ENCODE measurements at places on chromosomes 6 and 20.

GRCh38 chr20:8812817-8813216 lies 256.1 kb upstream of the PLCB4 start:
- no peak for DNase-seq

GRCh38 chr6:142395266-142395665 lies 93.5 kb downstream of the ADGRG6 start:
- no peak for DNase-seq

GRCh38 chr20:61917474-61918145 lies 148.1 kb downstream of the TAF4 start:
- no peak for DNase-seq

DNA sequence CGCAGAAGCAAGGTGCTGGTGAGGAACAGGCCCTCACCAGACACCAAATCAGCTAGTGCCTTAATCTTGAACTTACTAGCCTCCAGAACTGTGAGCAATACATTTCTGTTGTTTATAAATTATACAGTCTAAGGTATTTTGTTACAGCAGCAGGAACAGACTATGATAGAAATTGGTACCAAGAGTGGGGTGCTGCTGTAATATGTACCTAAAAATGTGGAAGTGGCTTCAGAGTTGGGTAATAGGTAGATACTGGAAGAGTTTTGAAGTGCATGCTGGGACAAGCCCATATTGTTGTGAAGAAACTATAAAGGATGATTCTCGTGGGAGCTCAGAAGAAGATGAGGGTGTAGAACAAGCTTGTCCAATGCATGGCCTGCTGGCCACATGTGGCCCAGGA lies 866.8 kb downstream of the C6orf118 start:
- no peak for DNase-seq

DNA sequence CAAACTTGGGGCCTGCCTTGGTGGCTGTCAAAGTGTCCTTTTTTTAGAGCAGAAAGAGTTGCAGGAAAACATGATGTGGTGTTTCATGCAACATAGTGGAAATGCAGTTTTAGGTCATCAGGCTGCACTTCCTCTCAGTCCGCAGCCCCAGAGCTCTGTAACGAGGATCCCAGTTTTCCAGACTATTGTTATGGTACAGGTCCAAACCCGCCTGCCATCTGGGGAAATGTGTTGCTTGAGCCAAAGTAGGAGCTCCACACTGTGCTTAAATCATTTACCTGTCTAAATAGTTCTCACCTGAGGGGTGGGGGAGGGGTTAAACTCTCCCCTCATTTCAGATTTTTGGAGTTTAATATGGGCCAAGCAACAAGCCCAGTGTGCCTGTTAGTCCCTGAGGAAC lies 59.8 kb downstream of the GOPC start:
- no peak for DNase-seq

DNA sequence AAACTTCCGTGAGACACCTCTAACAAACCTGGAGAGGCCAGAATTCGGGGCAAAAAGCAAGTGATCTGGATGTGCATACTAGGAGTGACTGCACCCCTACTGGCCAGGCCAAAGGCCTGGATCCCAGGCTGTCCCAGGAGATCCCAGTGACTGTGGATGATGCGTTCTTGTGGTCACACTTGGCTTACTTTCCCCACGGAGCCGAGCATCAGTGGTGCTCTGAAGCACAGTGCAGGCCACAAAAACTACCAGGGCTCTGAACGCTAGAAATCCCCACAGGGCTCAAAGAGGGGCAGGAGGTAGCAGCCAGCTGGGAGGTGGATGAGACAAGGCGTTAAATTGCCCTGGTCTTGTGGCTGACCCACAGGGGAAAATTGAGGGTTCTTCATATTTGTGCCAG lies 7.1 kb downstream of the TRIM26 start:
- DNase-seq, result no peak

DNA sequence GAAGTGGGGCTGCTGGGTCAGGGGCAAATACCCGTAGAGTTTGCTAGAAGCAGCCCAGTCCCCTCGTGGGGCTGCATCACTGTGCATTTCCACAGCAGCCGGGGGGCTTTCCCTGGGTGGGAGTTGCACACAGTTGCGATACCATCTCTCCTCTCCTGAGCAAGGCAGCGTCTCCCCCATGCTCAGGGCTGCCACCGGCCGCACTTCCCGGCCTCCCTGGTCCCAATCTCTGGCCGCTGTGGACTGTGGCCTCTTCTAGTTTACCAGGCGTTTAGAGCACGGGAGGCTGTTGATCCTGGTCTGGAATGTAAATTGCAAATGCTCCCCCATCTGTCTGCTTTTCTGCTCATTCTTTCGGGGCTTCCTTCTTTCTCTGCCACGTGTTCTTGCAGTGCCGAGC lies 31.1 kb downstream of the OSBPL2 start:
- no peak for DNase-seq

- no peak for DNase-seq
These were observed 151.2 kb upstream of the DST start for GRCh38 chr6:56793938-56794337.

DNA sequence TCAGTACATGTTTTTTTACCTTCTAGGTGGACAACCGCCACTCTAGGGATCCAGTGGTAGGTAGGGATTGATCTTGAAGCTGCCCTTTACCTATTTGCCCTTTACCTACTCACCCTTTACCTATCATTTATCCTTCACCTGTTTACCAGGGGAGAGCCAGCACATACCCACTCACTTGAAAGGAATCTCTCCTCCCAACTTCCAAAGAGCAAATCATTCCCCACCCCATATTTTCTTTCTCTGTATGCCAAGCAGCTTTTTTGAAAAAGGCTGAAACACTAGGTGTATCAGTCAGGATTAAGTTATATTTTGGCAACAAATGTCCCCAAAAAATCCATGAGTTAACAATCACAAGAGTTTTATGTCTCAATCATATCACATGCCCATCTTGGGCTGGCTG lies 10.5 kb upstream of the EPM2A start:
- no peak for DNase-seq

- no peak for DNase-seq
These were observed 8.0 kb upstream of the ARG1 start for GRCh38 chr6:131565056-131565455.

- no peak for DNase-seq
These were observed 105.0 kb upstream of the EDN1 start for GRCh38 chr6:12185081-12185673.
